ENCODE measurements at places on chromosomes 13 and 19.

GRCh38 chr13:92804926-92805325 is 421.7 kb upstream of the GPC6 start:
- no peak for DNase-seq

DNA sequence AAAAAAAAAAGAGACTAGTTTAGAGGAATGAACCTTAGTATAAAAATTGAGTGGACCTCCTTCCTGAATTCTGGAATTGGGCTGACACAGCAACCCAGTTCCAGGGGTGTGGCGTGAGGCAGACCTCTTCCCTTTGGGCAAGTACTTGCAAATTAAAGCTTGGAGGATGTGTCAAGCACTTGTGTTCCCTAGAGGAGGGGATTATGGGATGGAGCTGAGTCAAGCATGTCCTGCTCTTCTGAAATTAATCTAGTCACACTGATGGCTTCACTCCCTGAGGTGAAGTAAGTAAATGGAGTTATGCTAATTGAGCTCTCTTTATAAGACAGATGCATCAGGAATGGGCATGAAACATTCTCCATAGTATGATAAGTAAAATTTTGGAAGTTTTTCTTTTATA is 107.7 kb upstream of the HTR2A start:
- DNase-seq = no peak

DNA sequence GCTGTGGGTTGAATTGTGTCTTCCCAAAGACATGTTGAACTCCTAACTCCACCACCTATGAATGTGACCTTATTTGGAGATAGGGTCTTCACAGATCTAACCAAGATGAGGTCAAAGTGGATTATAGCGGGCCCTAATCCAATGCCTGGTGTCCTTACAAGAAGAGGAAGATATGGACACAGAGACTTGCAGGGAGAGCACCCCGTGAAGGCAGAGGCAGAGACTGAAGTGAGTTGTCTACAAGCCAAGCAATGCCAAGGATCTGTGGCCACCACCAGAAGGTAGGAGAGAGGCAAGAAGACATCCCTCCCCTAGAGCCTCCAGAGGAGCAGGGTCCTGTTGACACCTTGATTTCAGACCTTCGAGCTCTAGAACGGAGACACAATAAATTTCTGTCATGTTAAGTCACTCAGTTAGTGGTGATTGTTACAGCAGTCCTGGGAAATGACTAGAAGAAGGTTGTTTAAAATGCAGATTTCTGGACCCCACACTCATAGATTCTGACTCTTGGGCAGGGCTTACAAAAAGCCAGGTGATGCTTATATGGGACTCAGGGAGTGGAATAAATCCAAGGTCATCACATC is 70.6 kb downstream of the FGF9 start:
- no peak for DNase-seq

DNA sequence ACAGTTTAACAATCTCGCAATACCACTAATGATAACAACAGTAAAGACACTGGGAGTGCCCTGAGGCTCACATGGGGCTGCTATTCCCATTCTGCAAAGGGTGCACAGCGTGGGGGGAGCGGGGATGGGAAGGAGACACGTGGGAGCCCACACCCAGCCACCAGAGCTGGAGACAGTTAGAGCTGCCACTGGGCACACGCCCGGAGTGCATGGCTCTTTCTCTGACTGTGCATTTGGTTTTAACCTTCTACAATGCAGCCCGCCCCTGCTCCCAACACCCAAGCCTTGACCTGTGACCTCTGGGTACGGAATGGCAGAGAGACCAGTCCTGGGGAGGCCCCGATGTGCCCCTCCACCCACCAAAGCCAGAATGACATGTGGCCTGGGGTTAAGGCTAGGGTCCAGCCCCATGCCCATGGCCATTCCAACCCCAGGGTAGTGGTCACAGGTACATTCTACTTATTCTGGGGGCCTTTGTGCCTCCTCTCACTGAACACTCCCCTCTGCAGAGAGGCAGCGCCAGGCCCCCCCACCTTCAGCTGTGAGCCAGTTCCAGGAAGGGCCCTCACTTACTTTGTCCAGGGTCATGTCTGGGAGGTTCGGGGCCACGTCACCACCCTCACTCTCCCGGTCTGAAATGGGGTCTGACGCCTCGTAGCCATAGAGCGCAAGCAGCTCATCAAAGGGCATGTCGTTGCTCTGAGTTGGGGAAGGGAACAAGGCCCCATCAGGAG is 17.1 kb downstream of the MIER2 start:
- no peak for DNase-seq

GRCh38 chr19:33487901-33488800 is 33.4 kb downstream of the PEPD start:
- DNase-seq = no peak

DNA sequence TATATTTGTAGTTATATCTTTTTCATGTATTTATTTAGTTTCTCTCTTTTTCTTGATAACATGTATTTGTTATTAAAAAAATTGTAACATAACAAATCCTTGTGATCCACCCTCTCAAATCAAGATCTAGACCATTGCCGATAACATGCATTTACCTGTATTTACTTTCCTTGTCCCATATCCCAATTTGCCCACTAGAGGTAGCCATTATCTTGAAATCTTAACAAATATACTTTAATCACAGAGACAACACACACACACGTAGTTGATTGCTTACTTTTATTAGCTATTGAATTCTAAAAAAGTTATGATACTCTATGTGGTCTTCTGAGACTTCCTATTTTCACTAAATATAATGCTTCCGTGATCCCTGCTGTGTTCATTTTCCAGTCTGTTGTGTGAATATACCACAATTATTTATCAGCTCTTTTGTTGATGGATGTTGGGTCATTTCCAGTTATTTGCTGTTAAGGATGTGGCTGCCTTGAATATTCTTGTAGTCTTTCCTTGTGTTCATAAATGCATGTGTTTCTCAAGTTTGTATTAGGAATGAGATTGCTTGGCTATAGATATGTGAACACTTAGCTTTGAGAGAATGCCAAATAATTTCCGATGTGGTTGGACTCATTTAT is 31.3 kb upstream of the ZMYM2 start:
- DNase-seq = peak; percentile 42

- no peak for DNase-seq
Observed at GRCh38 chr19:7980635-7981121, 24.8 kb downstream of the ELAVL1 start.

GRCh38 chr13:41299316-41300094 is 11.6 kb upstream of the NAA16 start:
- no peak for DNase-seq

- peak; percentile 20 for DNase-seq
Observed at GRCh38 chr13:24288870-24289269, 20.5 kb upstream of the C1QTNF9 start.

GRCh38 chr19:35585848-35586247 is at the start of gene PMIS2:
PMIS2 (plus strand) TSS chr19:35586173; CDS start chr19:35586260, 87 bp downstream.
- no peak for DNase-seq

- DNase-seq = no peak
Observed at GRCh38 chr13:92225861-92226260, 827.4 kb downstream of the GPC5 start.

GRCh38 chr19:21463449-21464105 is 41.8 kb upstream of the ZNF429 start:
- DNase-seq = peak; percentile 3

DNA sequence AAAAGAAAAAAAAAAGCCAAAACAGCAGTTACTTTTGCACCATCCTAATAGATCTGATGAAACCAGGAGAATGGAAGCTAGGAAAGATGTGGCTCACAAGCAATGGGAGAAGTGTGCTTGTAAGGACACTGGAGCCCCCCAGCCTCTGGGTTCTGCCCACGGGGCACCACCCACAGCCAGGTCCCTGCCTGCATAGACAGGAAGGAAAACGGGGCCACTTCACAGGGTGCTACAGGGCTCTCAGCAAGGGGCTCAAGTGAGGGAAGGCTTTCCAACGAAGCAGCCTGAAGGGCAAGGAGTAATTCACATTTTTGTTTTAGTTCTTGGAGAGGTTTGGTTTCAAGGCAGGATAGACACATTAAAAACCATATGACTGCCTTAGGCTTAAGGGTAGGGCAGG is 42.7 kb downstream of the BRD4 start:
- DNase-seq = no peak

GRCh38 chr13:113531041-113531873 is 40.7 kb upstream of the DCUN1D2 start:
- DNase-seq = no peak

GRCh38 chr13:88257706-88258105 is 586.5 kb downstream of the SLITRK5 start:
- DNase-seq = peak; percentile 8
